ENCODE measurements at places on chromosomes 1 and 21.

DNA sequence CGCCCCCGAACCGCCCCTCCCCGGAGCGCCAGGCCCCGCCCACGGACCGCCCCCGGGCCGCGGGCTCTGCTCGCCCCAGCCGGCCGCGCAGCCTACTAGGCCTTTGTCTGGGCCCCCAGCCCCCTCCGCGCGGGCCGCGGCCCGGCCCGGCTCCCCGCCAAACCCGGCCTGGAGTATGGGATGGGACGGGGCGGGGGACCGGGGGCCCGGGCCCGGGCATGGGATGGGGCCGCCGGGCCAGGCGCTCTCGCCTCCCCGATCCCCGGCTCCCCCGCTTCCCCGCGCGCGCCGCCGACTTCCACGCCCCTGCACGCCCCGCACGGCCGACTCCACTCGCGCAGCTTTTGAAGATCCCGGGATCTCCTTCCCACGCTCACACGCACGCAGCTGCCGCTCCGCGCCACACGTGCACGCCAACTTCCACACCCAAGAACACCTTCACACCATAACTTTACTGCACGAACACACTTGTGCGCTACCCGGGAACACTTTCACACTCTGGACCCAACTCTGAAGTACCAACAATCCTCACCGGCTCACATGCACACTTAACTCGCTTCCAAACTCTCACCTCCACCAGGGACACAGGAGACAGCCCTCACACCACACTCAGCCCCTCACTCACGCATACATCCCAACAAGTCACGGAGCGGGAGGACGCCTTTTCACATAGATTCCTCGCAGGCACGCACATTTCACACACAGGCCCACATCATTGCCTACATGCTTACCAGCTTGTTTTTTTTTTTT is 437 bp upstream of the HSPG2 start:
- no peak for DNase-seq

- no peak for DNase-seq
These were observed 689.6 kb downstream of the USP25 start for GRCh38 chr21:16419188-16419921.

GRCh38 chr1:35603468-35603867 is 30.4 kb downstream of the TFAP2E start:
- no peak for DNase-seq

DNA sequence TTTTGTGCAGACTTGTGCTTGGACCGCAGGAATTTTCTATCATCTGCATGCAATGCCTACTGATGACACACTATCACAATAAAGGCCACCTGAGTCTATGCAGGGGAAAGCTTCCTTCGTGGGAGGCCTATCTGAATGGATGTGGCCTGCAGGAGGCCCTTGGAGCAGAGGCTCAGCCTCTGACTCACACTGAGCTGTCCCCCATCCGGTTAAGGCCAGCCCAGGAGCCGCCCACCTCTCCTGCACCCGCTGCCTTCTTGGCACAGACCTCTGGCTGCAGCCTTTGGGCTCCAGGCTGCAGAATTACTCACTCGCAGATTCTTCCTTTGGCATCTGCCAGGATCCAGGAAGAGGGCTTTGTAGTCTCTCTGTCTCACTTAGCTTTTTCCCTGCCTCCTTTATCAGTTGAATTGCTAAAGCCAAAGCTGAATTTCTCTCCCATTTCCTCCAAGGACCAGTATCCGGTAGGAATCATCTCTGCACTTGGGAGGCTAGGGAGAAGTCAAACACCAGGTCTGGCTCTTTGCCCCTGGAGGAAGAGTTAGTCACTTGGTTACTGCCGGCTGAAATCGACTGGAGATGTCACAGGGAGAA is 65.1 kb upstream of the JUN start:
- peak; percentile 93 for DNase-seq

DNA sequence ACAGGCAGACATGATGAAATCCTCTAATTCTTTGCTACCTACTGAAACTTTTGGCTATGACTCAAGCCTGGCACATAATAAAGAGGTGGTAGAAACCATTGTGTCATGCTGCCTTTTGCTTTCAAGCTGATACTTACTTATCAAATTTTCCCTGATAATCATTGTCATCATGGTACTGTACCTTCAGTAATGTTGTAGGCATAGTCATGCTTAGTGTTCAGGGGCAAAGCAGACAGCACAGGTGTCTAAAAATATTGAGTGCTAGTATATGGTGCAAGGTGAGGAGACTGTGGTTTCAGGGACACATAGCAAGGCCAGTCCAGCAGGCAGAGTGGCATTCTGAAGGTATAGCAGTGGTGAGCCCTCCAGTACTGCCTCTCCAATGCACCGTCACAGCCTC is 226.9 kb upstream of the DEPDC1 start:
- DNase-seq, result no peak

- DNase-seq, result peak; percentile 42
These were observed 3.9 kb upstream of the IL10 start for GRCh38 chr1:206776229-206776628.

GRCh38 chr21:29939104-29939923 is 482 bp downstream of the GRIK1 start:
- DNase-seq, result no peak

DNA sequence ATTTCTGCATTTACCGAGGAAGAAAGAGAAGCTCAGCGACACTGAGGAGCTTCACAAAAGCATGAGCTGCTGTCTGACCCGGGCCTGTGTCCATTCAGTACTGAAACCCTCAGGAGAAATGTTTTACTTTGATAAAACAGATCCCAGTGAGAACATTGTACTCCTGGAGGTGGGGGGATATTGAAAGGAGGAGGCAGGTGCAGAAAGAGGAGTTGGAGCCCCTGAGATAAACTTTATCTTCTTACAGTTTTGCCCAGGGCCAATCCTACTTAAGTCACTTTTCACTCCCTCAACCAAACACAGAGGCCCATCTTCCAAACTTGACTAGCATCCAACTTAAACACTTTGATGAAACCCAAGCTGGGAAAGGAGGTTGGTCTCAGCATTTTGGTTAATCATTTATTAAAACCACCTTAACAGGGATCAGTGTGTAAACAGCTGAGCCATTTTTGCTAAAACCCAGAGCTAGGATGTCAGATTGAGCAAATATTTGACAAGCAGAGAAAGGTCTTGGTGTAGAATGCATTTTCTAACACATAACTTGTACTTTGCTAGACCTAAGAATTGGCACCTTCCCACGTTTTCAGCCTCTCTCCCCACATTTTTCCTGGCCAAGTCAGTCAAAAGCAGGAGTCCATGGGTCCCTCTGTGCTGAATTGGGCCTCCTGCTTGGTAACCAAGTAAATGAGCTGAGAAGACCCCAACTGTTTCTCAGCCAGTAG is 32.5 kb upstream of the SARS1 start:
- DNase-seq, result no peak

GRCh38 chr1:44785501-44786137 is 2.4 kb downstream of the BEST4 start:
- no peak for DNase-seq

- no peak for DNase-seq
These were observed 809.9 kb upstream of the RGS18 start for GRCh38 chr1:191348328-191348727.

GRCh38 chr21:42750737-42751530 is 97.5 kb downstream of the PDE9A start:
- DNase-seq, result no peak

DNA sequence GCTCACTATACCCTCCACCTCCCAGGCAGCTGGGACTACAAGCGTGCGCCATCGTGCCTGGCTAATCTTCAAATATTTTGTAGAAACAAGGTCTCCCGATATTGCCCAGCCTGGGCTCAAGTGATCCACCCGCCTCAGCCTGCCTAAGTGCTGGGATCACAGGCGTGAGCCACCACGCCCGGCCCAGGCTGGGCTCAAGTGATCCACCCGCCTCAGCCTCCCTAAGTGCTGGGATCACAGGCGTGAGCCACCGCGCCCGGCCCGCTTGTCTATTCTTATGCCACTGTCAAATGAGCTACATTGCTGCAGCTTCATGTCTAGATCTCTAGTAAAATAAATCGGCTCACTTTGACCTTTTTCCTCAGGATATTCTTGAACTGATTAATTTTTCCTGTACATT is 107.7 kb upstream of the COL6A1 start:
- DNase-seq, result no peak

DNA sequence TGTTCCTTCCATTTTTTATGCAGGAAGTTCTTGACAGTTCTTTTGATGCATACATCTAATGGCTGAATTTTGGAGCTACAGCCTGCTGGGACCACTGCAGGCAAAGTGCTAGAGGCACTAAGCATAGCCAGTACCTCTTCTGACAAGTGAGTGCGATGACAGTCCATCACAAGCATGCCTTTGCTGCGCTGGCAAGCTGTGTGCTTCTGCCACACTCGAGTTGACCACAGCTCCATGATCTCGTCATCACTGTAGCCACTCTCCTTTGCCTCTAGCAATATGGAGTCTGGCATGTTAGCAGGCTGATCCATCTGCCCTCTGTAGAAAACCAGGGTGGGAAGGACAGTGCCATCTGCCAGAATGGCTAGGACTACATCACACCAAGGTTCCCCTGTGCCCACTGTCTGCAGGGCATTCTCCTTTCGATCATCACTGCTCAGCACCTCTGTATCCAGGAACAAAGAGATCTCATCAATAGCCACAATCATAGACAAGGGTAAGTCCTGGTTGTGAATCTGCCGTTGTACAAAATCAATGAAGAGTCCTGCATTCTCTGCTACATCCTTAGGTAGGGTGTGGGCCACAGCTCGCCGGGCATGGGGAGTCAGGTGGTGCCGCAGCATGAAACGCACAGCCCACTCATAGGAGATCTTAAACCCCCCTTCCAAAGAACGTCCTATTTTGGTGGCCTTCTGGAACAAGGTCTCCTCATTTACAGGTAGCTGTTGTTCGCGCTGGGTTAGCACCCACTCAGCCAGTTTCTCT is 6.0 kb downstream of the PSMB4 start:
- no peak for DNase-seq

- no peak for DNase-seq
These were observed 461.9 kb downstream of the CAMTA1 start for GRCh38 chr1:7247158-7247557.

GRCh38 chr1:7558041-7558461 is 213.0 kb upstream of the VAMP3 start:
- no peak for DNase-seq

DNA sequence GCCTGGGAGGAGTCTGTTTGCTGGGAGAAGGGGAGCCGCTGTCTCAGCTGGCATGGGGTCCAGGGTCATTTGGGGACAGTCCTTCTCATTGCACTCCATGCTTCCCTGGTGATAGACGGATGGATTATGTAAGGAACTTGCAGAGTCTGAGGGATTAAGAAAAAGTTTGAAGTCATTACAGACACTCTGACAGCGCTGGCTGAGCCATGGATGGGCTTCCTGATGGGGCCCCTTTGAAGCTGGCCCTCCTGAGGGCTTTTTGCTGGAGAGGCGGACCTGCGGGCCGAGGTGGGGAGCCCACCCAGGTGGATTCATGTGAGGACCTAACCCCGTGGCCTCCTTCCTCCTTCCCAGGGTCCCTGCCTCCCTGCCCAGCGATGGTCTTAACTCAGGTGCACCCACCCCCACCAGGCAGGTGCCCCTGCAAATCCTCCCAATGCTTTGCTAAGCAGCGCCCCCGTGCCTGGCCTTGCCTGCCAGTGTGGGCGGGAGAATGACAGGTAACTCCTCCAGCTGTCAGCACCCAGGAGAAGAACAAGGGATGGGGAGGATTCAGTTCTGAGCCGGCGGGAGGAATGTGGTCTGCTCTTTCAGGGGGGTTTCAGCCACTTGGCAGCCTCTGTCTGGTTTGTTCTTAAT is 24.2 kb upstream of the C1orf174 start:
- DNase-seq, result no peak

- no peak for DNase-seq
These were observed 13.5 kb downstream of the FALEC start for GRCh38 chr1:150529017-150529416.

- no peak for DNase-seq
These were observed 280.7 kb upstream of the ADGRL2 start for GRCh38 chr1:81519987-81520386.

- no peak for DNase-seq
These were observed 16.3 kb downstream of the BATF3 start for GRCh38 chr1:212683357-212683722.

GRCh38 chr1:44418022-44418673 is 13.1 kb downstream of the RNF220 start:
- no peak for DNase-seq

DNA sequence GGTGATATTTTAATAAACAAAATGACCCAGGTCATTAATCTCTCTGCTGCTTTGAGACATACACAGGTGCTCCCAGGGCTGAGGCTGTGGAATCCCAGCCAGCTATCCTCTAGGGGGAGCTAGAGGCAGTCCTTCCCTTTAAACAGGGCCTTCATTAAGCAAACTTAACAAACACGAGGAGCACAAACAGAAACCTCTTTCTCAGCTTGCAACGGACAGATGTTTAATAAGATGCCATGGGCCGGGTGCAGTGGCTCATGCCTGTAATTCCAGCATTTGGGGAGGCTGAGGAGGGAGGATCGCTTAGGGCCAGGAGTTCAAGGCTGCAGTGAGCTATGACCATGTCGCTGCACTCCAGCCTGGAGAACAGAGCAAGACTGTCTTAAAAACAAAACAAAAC is 106.7 kb downstream of the HIVEP3 start:
- DNase-seq, result peak; percentile 41

GRCh38 chr1:115126516-115126915 is 37.2 kb upstream of the TSPAN2 start:
- DNase-seq, result no peak

DNA sequence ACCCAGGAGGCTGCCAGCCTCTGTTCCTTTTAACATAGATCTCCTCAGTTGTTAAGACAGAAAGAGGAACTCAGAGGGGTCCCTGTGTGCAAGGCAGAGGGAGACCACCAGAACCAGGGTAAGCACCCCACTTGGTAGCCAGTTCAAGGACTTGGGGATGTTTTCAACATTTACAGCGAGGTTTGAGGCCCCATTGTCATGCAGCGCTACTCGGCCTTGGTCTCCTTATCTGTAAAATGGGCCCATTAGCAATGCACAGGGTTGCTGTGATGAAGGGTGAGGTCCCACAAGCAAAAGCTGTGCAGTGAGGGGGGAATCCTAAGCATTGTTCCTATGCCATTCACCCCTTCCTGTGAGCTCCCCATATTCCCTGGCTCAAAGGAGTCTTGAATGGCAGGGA is 4.2 kb downstream of the SIM2 start:
- DNase-seq, result no peak

DNA sequence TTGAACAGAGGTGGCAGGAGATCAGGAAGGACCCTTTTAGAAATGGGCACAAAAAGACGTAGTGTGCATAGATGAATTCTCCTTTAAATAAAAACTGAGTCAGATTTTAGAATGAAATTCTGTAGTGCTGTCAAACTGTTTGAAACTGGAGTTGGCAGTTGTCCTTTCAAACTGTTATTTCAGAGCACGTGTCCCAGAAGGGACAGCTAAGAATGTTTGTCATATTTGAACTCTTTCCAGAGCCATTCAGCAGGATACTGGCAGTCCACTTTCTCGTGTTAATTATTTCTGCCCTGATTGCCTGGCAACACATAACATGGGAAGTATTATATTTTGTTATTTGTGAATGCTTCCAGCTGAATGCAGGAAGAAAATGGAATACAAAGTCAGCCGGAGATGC is 212.3 kb upstream of the DPYD start:
- DNase-seq, result no peak

- no peak for DNase-seq
These were observed 147.8 kb downstream of the ZNF326 start for GRCh38 chr1:90142697-90143096.

- DNase-seq, result no peak
These were observed 164.6 kb downstream of the CYYR1 start for GRCh38 chr21:26408511-26408910.

Measured in AG09309 (cell line).